IMR-90 (cell line): ENCODE measurements at places on chromosomes 6 and 20.

DNA sequence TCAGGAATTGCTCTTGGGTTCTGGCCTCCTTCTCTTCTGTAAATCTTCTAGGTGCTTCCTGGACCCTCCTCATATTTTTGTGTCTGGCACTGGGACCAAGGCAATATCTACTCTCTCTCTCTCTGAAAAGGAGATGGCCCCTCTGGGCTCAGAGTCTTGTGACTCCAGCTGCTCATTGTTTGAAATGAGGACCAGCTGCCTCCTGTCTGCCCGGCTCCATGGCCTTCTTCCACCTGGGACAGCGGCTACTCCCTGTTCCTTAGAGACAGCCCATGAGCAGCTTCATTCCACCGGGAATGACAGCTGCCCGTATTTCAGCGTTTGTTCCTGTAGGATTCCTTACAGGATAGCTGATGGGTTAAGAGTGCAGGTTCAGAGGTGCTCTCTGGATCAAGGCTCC lies 2.9 kb downstream of the TGM3 start:
- no peak for DNase-seq

GRCh38 chr20:25209911-25210310 lies 14.4 kb downstream of the ENTPD6 start:
- DNase-seq = no peak

GRCh38 chr6:37920667-37921066 lies 101.1 kb downstream of the ZFAND3 start:
- no peak for DNase-seq

GRCh38 chr6:1136827-1137226 lies 175.1 kb upstream of the FOXQ1 start:
- no peak for DNase-seq
